ENCODE measurements at places on chromosomes 11 and 22.

GRCh38 chr11:86446163-86446923 lies 71.7 kb downstream of the CCDC81 start:
- peaks cover 46% of the 10 kb centered on the region for H3K36me3 ChIP-seq
- no peaks in the 10 kb centered on the region for H3K4me1 ChIP-seq
- DNase-seq, result no peak
- no peak overlapping the region for H3K4me3 ChIP-seq
- H3K27ac ChIP-seq, result no peak overlapping the region
- no peaks in the 10 kb centered on the region for H3K27me3 ChIP-seq

DNA sequence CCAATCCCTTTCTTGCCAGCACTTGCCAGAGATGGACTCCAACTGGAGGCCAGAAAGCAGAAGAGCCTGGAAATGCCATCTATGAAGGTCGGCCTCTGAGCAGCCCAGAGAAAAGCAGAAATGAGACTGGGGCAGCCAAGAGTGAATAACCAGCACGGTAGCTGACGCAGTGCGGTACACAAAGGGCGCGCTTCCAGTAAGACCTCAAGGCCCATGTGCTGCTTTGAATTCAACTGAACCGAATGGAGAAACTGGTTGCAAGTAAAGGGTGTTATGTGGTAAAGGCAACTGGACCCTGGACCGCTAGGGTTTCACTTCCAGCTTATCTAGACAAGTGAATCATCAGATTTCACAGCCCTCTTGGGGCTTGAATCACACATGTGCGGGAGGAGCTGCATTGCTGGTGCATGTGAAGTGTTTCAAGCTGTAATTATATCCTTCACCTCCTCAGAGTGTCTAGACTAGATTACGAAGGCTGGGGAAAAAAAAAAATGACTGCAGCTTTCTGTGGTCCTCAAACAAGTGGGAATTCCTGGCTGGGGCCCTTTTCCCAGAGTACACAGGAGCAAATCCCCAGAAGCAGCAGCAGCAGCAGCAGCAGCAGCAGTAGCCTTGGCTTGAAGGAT lies 128.9 kb downstream of the CCDC34 start:
- no peaks in the 10 kb centered on the region for H3K36me3 ChIP-seq
- no peak overlapping the region for H3K27ac ChIP-seq
- H3K27me3 ChIP-seq, result no peaks in the 10 kb centered on the region
- H3K4me1 ChIP-seq, result no peaks in the 10 kb centered on the region

GRCh38 chr11:7486781-7487140 lies 1.5 kb downstream of the OLFML1 start:
- H3K27me3 ChIP-seq, result no peaks in the 10 kb centered on the region
- H3K27ac ChIP-seq, result no peak overlapping the region
- H3K4me1 ChIP-seq, result peaks cover 6% of the 10 kb centered on the region
- no peak overlapping the region for H3K4me3 ChIP-seq
- no peak for DNase-seq

DNA sequence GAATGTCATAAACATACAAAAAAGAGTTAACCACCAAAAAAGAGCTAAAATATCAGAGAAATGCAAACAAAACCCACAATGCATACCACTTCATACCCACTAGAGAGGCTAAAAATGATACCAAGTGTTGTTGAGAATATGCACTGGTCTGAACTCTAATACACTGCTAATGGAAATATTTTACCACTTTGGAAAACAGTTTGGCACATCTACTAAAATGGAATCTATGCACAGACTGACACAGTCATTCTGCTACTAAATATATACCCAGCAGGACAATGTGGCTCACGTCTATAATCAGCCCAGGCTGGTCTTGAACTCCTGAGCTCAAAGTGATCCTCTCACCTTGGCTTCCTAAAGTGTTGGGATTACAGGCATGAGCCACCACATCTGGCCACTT lies 18.0 kb downstream of the MAPK1 start:
- no peaks in the 10 kb centered on the region for H3K4me1 ChIP-seq
- no peak overlapping the region for H3K27ac ChIP-seq
- DNase-seq, result no peak
- H3K27me3 ChIP-seq, result no peaks in the 10 kb centered on the region

GRCh38 chr22:41271787-41272186 lies 14.2 kb downstream of the RANGAP1 start:
- H3K4me3 ChIP-seq, result peak overlapping the region; percentile 60
- no peaks in the 10 kb centered on the region for H3K4me1 ChIP-seq
- H3K36me3 ChIP-seq, result peaks cover 91% of the 10 kb centered on the region
- no peak for DNase-seq
- no peaks in the 10 kb centered on the region for H3K27me3 ChIP-seq

DNA sequence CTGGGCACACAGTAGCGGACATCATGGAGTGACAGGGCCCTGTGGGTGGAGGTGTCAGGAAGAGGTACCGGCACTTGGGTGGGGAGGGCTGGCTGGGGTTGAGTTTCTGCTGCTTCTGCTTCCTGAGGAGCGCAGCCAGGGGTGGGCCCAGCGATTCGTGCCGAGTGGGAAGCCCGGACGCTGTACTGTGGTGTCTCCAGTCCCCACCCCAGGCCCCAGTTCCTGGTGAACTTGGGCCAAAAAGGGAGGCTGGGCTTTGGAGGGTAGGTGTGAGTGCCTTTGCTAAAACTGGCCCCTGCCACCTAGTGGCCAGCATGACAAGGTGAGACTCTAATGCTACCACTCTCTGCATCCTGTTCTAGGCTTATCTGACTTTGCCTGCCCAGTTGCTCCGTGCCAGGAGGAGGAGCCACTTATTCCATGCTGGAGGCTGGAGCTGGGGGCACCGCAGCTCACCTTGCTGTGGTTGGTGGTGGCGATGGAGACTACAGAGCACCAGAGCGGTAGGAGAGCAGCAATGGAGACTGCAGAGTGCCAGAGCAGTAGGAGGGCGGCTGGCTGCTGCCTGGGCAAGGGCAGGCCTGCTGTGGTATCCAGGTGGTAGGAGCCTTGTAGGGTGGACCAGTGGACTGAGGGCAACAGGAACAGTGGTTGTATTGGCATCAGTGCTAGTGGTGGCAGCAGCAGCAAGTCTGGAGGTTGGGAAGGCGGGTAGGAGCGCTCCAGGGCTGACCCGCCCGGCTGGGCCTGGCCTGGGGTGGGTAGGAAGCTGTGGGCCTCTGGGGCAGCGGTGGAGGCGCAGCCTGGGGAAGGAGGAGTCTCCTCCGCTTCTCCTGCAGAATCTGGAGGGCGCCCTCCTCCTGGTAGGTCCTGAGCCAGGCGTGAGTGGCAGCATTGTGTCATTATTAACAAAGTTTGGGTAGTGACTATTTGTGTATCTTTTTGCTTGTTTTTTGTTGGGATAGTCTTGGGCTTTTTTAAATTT lies 2.2 kb upstream of the RFPL2 start:
- DNase-seq, result no peak
- H3K36me3 ChIP-seq, result no peaks in the 10 kb centered on the region
- peak overlapping the region; percentile 61 for H3K4me3 ChIP-seq
- H3K4me1 ChIP-seq, result peaks cover 14% of the 10 kb centered on the region

DNA sequence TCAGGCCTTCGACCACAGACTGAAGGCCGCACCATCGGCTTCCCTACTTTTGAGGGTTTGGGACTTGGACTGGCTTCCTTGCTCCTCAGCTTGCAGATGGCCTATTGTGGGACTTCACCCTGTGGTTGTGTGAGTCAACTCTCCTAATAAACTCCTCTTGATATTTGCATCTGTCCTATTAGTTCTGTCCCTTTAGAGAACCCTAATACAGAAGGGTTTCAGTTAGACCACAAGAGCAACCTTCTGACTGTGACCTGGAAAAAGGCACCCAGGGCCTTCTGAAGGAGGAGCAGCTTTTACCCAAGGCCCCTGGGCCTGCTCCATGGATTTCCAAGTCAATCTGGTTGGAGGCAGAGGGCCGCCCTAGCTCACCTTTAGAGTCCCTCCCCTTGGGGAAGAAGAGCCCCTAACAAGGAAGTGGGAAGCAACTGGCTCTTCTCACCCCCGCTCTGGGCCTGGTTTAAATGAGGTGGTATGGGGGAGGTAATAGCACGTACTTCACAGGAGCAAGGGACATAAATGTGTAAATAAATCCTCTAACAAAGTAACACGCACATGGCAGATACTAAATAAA lies 11.2 kb upstream of the CHST1 start:
- DNase-seq, result no peak
- H3K27me3 ChIP-seq, result peaks cover 1% of the 10 kb centered on the region
- H3K27ac ChIP-seq, result no peak overlapping the region
- no peaks in the 10 kb centered on the region for H3K36me3 ChIP-seq

- no peaks in the 10 kb centered on the region for H3K27me3 ChIP-seq
- peak overlapping the region; percentile 26 for H3K27ac ChIP-seq
- H3K36me3 ChIP-seq, result no peaks in the 10 kb centered on the region
- no peak overlapping the region for H3K4me3 ChIP-seq
Observed at GRCh38 chr11:8442301-8442700, 151.7 kb downstream of the STK33 start.

- no peaks in the 10 kb centered on the region for H3K4me1 ChIP-seq
- no peaks in the 10 kb centered on the region for H3K36me3 ChIP-seq
- no peak overlapping the region for H3K27ac ChIP-seq
- DNase-seq, result no peak
- no peaks in the 10 kb centered on the region for H3K27me3 ChIP-seq
Observed at GRCh38 chr11:79110796-79111195, 330.0 kb downstream of the TENM4 start.

GRCh38 chr11:118186346-118187107 lies 10.1 kb upstream of the SCN2B start:
- no peak overlapping the region for H3K27ac ChIP-seq
- no peak for DNase-seq
- H3K4me1 ChIP-seq, result no peaks in the 10 kb centered on the region

- H3K27ac ChIP-seq, result no peak overlapping the region
- no peaks in the 10 kb centered on the region for H3K27me3 ChIP-seq
- no peak overlapping the region for H3K4me3 ChIP-seq
- DNase-seq, result no peak
- no peaks in the 10 kb centered on the region for H3K4me1 ChIP-seq
- no peaks in the 10 kb centered on the region for H3K36me3 ChIP-seq
Observed at GRCh38 chr11:119865661-119866156, 136.7 kb upstream of the NECTIN1 start.

DNA sequence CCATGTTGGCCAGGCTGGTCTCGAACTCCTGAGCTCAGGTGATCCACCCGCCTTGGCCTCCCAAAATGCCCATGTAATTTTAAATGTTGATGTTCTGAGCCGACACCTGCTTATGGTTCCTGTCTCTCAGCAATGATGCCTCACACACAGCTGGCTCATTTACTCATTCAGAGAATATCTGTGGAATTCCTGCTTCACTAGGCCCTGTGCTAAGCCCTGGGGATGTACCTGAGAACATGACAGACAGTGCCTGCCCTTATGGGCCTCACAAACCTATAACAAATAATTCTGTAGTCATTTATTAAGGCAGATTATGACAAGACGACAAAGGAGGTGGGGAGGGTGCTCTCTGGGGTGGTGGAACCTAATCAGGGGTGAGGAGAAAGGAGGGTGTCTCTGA lies 93.7 kb downstream of the PRR5L start:
- DNase-seq, result no peak
- peaks cover 12% of the 10 kb centered on the region for H3K4me1 ChIP-seq
- H3K4me3 ChIP-seq, result no peak overlapping the region

DNA sequence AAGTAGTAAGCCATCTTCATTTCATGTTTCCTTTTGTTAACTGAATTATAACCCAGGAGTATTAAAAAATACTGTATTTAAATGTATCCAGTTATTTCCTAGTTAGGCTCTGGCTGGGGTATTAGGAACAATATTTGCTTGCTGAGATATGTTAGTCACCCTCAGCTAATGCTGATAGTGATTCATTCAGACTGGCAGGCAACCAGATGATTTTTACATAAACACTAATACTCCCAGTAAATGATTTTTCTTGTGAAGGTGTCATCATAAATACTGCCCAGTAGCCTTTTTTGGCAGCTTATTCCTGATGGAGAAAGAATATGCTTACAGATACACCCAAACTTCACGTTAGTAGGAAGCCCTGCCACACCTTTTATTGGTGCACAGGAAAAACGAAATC lies 8.1 kb downstream of the YWHAH start:
- peaks cover 100% of the 10 kb centered on the region for H3K36me3 ChIP-seq
- no peak overlapping the region for H3K27ac ChIP-seq
- no peaks in the 10 kb centered on the region for H3K4me1 ChIP-seq
- no peak overlapping the region for H3K4me3 ChIP-seq
- H3K27me3 ChIP-seq, result no peaks in the 10 kb centered on the region

DNA sequence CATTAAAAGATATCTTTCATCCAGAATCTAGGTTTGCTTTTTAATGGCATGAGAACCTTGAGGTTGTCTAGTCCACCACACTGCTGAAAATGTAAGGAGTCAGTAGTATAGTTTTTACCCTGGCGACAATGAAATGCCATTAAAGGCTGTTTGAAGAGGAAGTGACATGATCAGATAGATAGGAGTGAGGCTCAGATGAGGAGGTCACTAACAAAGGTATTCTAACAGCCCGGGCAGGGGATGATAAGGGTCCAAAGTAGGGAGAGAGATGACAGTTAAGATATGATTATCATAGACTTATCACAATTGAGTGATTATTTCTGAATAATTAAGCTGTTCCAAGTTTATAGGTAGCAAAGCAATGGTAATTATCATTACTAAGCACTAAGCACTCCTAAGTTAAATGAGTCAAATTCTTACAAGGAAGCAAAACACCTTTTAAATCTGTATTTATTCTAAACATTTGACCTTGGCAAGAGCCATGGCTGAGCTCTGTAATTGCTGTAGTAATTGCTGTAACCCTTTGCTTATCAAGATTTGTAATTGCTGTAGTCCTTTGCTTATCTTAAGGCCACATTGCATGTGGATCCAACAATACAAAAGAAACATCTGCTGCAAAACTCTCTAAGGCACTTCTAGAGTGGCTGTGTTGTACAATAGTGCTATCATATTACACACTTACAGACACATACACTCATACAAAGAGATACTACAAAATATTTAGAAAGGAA lies 92.6 kb downstream of the ENTHD1 start:
- H3K36me3 ChIP-seq, result no peaks in the 10 kb centered on the region
- no peaks in the 10 kb centered on the region for H3K27me3 ChIP-seq
- H3K27ac ChIP-seq, result no peak overlapping the region
- H3K4me3 ChIP-seq, result no peak overlapping the region

- peaks cover 55% of the 10 kb centered on the region for H3K4me1 ChIP-seq
- no peak for DNase-seq
- peak overlapping the region; percentile 88 for H3K27ac ChIP-seq
- no peaks in the 10 kb centered on the region for H3K27me3 ChIP-seq
Observed at GRCh38 chr11:12827369-12827768, 153.1 kb downstream of the TEAD1 start.

DNA sequence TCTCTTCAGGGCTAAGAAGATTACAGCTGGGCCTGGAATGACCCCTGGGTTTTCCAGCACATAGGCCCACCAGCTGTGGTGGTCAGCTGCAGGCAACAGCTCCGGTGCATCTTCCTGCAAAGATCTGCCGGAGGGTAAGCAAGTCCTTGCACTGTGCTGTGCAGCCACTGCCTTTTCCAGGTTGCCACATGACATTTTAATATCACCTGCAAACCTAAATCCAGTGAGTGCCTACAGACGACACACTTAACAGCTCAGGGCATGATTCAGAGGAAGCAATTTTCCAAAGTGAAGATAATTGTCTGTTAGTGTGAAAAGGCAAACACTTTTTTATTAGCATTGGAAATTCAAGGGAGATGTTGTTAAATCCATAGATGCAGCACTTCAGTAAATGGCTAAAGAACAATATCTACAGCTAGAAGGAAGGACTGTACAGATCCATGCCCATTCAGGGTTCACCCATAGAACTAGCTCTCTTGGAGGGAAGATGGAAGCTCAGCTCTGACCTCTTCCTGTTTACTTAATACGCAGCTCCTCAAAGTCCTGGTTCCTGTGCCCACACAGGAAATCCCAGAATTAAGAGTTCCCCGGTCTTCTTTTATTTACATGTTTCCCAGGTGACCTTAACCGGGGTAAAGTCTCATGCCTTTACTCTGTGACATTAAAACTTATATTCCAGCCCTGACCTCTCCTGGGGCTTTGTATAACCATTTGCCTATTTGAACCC lies 13.3 kb upstream of the NRIP3 start:
- H3K27me3 ChIP-seq, result no peaks in the 10 kb centered on the region
- no peak for DNase-seq
- no peaks in the 10 kb centered on the region for H3K36me3 ChIP-seq
- H3K27ac ChIP-seq, result no peak overlapping the region
